Neuronal stem cell (in vitro differentiated cells): ENCODE measurements at places on chromosomes 1 and 21.

- no peak for DNase-seq
Observed at GRCh38 chr1:19689085-19689757, 24.5 kb downstream of the HTR6 start.

DNA sequence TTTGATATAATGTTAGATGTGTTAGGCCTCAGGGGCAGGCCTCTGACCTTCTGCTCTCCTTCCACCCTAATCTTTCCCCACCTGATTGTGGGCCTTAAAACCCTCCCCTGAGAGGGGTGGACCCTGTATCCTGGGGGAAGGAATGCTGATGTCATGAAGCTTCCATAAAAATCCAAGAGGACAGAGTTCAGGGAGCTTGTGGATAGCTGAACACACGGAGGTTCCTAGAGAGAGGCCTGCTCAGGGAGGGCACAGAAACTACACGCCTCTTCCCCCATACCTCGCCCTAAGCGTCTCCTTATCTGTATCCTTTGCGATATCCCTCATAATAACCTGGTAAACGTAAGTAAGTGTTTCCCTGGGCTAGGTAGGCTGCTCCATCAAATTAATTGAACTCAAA lies 4.3 kb downstream of the MFN2 start:
- DNase-seq, result no peak

DNA sequence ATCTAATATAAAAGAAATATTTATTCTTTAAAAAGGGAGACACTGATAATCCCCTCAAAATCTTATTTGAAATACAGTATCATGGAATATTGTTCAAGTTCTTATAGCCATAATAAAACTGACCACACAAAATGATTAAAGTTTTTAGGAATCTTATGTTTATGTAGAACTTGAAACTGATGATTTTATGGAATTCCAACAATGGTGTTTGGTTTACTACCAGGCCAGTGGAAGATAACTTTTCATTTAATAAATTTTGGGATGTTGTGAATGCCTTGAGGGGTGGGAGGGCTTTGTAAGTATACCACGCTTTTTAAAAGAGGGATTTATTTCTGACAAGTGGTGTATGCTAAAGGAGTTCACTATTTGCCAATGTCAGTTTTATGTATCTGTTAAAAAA lies 87.7 kb downstream of the RAB3GAP2 start:
- no peak for DNase-seq

DNA sequence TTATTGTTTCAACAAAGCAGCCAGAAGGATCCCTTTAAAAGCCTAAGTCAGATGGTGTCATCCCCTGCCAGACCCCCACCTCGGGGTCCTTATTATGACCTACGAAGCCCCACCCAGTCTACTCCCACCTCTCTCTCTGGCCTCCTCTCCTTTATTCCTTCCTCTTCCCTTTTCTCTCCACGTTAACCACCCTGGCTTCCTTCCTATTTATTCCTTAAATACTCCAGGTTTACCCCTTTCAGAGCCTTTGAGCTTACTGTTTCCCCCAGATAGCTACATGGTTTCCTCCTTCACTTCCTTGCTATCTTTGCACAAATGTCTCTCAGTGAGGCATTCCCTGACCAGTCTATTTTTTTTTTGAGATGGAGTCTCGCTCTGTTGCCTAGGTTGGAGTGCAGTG lies 12.0 kb upstream of the SLC9A1 start:
- DNase-seq, result no peak

DNA sequence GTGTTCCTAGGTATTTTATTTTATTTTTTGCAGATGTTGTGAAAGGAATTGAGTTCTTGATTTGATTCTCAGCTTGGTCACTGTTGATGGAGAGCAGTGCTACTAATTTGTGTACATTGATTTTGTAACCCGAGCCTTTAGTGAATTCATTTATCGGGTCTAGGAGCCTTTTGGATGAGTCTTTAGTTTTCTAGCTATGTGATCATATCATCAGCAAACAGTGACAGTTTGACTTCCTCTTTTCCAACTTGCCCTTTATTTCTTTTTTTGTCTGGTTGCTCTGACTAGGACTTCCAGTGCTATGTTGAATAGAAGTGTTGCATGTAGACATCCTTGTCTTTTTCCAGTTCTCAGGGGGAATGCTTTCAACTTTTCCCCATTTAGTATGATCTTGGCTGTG lies 138.9 kb downstream of the LHX8 start:
- no peak for DNase-seq
